ENCODE measurements at places on chromosomes 16 and 17.

- DNase-seq: no peak
These were observed 21.0 kb downstream of the PMM2 start for GRCh38 chr16:8818504-8819270.

DNA sequence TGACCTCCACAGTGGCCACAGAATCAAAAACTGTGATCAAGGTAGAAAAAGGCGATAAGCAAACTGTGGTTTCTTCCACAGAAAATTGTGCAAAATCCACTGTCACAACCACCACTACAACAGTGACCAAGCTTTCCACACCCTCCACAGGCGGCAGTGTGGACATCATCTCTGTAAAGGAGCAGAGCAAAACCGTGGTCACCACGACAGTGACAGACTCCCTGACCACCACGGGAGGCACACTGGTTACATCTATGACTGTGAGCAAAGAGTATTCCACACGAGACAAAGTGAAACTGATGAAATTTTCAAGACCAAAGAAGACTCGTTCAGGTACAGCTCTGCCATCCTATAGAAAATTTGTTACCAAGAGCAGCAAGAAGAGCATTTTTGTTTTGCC is 83.6 kb downstream of the C17orf58 start:
- DNase-seq: no peak

- no peak for DNase-seq
These were observed 30.9 kb downstream of the UNKL start for GRCh38 chr16:1383556-1383955.

DNA sequence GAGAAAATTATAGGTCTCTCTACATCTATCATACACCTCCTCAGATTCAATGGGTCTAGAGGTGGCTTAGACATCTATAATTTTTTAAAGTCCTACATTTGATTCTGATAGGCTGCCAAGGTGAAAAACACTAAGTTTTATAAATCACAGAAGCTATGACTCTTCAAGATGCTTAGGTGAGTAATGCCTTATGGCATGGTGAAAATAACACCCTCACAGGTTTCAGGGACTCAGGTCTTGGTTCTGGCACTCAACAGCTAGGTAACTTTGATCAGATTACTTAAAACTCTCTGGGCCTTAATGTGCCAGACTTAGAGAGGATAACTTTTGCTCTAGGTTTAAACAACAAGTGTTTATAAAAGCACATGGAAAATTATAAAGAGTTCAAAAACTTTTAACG is 2.0 kb upstream of the COX10 start:
- DNase-seq: no peak

DNA sequence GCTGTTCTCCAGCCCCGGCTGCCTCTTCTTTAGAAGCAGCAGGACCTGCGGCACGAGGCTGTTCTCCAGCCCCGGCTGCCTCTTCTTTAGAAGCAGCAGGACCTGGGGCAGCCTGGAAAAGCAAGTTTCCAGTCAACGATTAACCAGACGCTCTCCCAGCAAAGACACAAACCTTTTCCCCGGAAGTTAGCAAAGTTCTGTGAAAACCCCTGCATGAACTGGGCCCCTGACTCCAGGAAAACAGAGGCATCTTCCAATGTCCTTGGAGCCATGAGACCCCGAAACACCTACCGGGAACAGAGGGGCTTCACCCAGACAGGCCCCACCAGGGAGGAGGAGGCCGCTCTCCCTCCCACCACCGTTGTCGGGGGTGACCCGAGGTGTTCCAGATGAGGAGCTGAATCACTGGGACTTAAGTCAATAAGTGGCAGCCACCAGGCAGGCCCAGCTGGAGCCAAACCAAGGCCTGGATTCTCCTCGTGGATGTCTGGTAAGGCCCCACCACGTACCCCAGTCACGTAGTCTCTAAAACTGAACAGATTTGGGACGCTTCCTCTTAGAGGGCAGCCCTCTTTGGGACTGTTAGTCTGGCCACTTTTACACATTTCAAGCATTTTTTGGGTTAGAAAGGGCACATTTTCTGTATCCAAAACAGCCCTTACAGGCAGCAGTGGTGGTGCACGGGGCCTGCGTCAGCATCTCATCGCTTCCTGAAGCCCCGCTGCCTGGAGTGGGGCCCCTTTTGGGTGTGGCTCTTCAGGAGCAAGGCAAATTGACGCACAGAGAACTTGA is at the start of gene RPH3AL:
Gene RPH3AL, minus strand, starts transcription at position 387 of the 792 bp plus-strand sequence. CDS start 25,264 bp downstream, outside the sequence.
- no peak for DNase-seq

DNA sequence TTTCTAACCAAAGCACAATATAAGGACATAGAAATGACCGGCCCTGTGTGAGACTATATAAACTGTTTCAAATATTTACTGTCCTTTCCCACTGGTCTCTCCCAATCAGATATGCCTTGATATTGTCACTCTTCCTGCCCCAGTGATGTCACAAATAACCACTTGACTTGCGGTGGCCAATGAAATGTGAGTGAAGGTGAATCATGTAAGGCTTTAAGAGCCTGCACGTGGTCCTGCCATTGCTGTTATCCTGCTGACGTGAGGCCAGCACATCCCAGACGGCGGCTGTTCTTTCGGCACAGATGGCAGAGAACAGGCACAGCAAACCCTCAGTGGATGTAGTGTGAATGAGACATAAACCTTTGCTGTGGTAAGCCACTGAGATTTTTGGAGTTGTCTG is 5.4 kb upstream of the KLHL11 start:
- no peak for DNase-seq

DNA sequence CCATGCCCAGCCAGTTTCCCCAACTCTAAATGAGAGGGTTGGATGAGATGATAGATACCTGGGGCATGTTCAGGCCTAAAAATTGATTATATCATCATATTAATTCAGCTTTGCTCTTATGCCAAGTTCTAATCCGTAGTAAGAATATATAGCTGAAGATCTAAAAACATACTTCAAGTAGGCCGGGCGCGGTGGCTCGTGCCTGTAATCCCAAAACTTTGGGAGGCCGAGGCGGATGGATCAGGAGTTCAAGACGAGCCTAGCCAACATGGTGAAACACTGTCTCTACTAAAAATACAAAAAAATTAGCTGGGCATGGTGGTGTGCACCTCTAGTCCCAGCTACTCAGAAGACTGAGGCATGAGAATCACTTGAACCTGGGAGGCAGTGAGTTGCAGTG is 12.0 kb downstream of the PLA2G10 start:
- no peak for DNase-seq

DNA sequence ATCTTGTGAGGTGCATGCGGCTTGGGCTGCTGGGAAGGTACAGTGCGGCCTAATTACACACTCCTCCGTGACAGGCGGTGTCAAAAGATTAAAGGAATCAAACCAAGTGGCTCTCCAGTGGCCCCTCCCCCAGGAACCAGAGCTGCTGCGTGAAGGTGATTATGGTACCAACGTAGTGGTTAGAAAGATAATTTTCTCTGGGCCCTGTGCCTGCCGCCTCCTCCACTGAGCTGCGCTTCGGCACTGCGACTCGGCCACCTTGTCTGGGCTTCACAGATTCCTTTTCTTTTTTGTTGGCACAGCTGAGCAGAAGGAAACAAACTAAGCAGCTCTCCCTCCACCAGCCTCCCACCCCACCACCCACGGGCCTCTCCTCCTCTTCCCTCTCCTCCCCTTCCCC is 113.2 kb upstream of the SDK2 start:
- no peak for DNase-seq

DNA sequence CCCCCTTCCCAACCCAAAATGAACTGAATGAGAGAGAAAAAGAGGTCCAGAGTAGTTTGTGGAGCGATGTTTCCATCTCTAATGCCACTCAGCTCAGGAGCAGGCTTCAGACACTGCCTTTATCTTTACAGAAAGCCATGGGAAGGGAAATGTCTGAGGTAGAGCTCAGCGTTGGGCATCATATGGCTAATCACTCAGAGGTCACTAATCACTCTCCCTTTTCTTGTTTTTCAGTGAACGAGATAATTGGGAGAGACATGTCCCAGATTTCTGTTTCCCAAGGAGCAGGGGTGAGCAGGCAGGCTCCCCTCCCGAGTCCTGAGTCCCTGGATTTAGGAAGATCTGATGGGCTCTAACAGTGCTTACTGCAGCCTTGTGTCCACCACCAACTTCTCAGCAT is 9.8 kb downstream of the ESRP2 start:
- no peak for DNase-seq

- DNase-seq: no peak
These were observed 16.5 kb downstream of the PITPNM3 start for GRCh38 chr17:6539871-6540270.

DNA sequence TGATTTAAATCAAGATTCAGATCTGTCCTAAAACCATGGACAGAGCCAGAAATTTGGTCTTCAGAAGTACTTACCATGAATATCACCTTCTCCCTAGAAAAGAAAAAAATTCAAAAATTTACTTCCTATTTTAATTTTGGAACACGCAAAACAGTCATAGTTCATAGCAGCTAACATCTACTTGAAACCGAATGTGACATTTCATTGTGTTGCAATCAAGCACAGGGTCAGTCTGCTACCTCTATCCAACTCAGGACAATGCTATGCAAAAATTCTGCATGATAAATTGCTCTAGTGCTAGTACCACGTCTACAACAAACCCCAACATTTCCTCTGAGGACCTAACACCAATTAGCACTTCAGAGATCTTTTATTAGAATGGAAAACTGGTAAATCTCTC is 7.7 kb downstream of the JPT1 start:
- DNase-seq: no peak

GRCh38 chr16:81861915-81862314 is 82.8 kb downstream of the PLCG2 start:
- no peak for DNase-seq
